ENCODE measurements at places on chromosomes 2 and 18. TPM values are rescaled to one million over a fixed set of nuclear protein-coding genes. Genes with fewer than 3 reads are reported as not detected.

Gene CCL20
- total RNA-seq = not detected

Gene CERKL
- total RNA-seq = 0.18 TPM

Gene FAM237A
- total RNA-seq = not detected

Gene PSME4
- total RNA-seq = 74.3 TPM

Gene INHBB
- total RNA-seq = not detected

Gene PPP1R1C
- not detected for total RNA-seq

Gene CD28
- not detected for total RNA-seq

Gene LRATD1
- total RNA-seq = not detected

Gene DNAJC27
- 9.0 TPM for total RNA-seq

Gene RIT2
- not detected for total RNA-seq

Gene ATP6V1C2
- 3.5 TPM for total RNA-seq

Gene DNER
- not detected for total RNA-seq

Gene WDR35
- total RNA-seq = 8.2 TPM

Gene SLC5A7
- total RNA-seq = not detected

Gene PDE1A
- total RNA-seq = not detected

Gene TMEM169
- 0.40 TPM for total RNA-seq

Gene LIMS4
- total RNA-seq = not detected

Gene KIF1A
- total RNA-seq = not detected

Gene PRPF40A
- 129 TPM for total RNA-seq

Gene DUSP2
- 118 TPM for total RNA-seq

Gene CCDC141
- 38.8 TPM for total RNA-seq

Gene IL37
- not detected for total RNA-seq

Gene STEAP3
- total RNA-seq = 1.1 TPM

Gene EN1
- not detected for total RNA-seq

Gene ASB18
- total RNA-seq = not detected

Gene PMAIP1
- 69.9 TPM for total RNA-seq

Gene BMP10
- not detected for total RNA-seq

Gene COPS7B
- 49.9 TPM for total RNA-seq

Gene MAPK4
- not detected for total RNA-seq

Gene HJURP
- total RNA-seq = 1.0 TPM

Gene CRYGC
- total RNA-seq = not detected

Gene AKAIN1
- not detected for total RNA-seq

Gene TIGD1
- total RNA-seq = 8.8 TPM

Gene CNGA3
- not detected for total RNA-seq

Gene TMBIM1
- 45.0 TPM for total RNA-seq

Gene UGT1A10
- not detected for total RNA-seq

Gene TDRD15
- total RNA-seq = 0.58 TPM

Gene PPP1R7
- 74.5 TPM for total RNA-seq

Gene ASAP2
- not detected for total RNA-seq

Gene OTOF
- total RNA-seq = not detected

Gene ZBTB7C
- total RNA-seq = not detected

Gene RND3
- not detected for total RNA-seq

Data from activated B cell treated with CpG ODN at 0.5 μM for 24 hours (primary cell).